ENCODE measurements at places on chromosomes 3 and 15.
A peak's percentile ranks its signal among the peaks of the same experiment; 100 is the strongest.

- no peak for DNase-seq
Observed at GRCh38 chr3:79383402-79384012, 384.3 kb downstream of the ROBO1 start.

DNA sequence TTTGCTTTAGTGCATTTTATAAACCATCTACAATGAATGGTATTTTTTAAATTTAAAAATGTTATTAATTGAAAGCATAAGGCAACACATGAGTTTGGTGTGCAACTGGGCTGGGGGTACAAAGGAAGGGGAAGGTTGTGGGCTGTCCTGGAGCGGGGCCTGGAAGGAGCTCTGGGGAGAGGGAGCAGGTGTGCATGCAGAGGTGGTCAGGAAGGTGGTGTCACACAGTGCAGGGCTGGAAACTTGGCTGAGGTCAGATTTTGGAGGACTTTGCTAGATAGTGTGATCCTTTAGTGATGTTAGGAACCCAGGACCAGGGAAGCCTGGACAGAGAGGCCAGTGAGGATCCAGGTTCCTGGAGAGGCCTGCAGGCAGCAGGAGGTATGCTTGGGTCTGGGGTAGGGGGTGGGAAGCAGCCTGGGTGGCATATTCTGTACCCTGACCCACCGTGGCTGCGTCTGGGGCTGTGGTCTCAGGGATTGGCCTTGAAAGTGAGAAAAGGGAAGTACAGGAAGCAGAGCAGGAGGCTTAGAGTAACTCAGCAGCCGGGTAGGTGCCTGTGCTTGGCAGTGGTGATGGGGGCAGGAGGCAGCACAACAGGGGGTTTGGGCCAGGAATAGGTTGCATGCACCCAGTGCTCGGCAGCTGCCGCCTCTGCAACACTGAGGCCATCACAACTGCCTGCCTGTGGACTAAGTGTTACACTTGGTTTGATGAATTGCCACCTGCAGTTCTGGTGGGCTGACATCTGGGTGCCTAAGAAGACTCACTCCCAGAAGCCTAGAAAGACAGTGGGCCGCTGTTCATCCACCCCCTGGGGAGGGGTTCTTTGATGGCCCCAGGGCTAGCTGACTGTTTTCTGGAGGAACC lies 33.0 kb downstream of the KY start:
- DNase-seq, result no peak

DNA sequence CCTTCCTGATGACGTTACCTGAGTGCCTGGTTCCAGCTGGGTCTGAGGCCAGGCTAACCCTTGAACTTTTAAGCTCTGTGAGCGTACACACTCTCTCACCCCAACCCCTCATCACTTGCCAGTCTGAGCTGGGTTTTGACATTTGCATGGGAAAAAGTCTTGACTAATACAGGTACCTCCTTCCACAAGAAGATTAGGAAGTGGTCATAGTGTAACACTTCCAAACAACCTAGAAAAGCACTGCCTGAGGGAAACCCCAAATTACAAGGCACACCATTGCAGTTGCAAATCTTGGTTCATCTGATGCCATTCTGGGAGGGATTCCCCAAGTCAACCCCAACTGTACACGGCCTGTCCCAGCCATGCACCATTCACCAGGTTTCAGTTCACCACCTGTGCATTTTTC lies 499.8 kb downstream of the FOXP1 start:
- DNase-seq, result peak; percentile 55

GRCh38 chr3:14560110-14560509 lies 20.0 kb upstream of the GRIP2 start:
- no peak for DNase-seq

- DNase-seq, result no peak
Observed at GRCh38 chr15:52234596-52235541, 43.7 kb upstream of the GNB5 start.

All from suppressor macrophage treated with lipopolysaccharide for 1 hour (primary cell).